ENCODE measurements at places on chromosomes 7 and 10.
A peak's percentile ranks its signal among the peaks of the same experiment; 100 is the strongest.

GRCh38 chr7:119392-120163 lies 72.8 kb upstream of the FAM20C start:
- no peak for DNase-seq

DNA sequence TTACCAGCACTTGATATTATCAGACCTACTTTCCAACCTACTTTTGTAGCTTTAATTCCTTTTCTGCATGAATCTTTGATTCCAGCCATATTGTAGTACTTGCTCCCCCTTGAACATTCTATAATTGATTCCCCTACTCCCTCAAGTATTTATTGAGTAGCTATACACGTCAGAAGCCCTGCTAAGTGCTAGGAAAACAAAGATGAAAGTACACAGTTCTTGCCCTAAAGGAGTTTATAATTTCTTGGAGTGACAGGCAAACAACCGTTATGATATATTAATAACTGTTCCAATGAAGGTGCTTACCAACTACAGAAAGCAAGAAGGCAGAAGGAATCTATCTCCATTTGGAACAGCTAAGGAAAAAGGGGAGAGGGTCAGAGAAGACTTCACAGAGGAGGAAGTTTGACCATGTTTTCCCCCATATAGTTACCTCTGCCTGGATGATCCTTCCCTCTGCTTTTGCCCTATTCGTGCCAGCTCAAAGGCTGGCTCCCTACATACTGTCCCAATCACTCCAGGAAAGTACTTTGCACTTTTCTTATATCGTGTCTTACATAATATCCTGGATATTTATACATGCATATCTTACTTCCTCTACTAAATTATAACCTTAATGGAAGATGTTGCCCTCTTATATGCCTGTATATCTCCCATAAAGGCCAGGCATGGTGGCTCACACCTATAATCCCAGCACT lies 54.7 kb downstream of the SCD start:
- no peak for DNase-seq

DNA sequence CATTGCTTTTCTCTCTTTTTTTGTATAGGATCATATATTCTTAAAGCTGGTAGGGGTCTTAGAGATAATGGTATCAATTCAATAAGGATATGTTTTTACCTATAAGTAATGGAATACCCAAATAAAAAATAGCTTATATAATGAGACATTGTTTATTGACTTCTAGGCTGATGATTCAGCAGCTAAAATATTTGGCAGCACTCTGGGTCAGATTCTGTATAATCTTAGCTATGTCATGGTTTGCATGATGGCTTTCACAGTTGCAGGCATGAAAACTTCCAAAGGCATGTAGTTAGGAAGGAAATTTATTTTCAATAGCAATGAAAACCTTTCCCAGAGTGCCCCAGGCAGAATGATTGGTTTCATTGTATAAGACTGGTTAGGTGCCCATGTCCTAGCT lies 32.1 kb upstream of the A1CF start:
- DNase-seq: no peak

DNA sequence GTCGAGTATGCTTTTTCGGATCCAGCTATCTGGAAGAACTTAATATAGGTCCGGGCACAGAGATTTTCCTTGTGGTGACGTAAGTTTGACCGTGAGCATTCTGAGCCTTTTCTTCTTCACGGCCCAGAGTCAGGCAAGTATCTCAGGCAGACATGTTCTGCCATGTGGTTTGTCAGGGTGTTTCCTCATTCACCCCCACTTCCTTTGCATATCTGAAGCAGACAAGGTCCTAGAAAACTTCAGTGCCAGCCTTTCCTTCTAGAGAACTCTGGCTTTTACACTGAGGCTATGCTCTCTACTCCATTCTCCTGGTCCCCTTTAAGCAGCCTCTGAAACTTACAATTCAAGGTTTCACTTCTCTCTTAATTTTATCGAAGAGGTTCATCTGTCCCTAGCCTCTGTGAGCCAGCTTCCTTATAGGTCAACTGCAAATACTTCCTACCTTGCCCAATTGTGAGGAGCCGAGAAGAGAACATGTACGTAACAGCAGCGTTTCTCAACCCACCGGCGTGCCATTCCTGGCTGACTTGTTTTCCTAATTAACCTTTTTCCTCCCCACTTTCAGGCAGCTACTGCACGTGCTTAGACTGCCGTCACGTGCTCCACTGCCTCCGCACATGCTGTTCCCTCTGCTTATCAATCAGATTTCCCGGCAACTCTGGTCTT lies 47.3 kb downstream of the CDCA7L start:
- no peak for DNase-seq

DNA sequence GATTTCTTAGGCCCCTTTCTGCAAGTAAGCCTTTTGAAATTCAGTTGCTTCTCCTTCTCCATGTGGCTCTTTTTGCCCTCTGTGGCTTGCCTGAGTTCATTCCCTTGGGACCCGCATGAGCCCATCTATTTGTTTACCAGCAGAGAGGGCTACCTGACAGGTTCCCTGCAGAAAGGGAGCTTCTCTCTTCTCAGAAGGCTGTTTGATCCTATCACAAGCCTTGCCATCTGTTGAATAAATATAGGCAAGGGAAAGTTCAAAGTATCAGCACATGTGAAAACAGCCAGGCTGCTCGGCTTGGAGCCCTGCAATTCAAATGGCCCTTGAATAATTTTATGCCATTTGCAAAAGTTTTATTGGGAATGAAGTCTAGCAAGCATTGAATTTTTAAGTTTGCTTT lies 720.2 kb upstream of the FZD8 start:
- DNase-seq: no peak

GRCh38 chr7:41046776-41047175 lies 656.1 kb downstream of the INHBA start:
- no peak for DNase-seq

DNA sequence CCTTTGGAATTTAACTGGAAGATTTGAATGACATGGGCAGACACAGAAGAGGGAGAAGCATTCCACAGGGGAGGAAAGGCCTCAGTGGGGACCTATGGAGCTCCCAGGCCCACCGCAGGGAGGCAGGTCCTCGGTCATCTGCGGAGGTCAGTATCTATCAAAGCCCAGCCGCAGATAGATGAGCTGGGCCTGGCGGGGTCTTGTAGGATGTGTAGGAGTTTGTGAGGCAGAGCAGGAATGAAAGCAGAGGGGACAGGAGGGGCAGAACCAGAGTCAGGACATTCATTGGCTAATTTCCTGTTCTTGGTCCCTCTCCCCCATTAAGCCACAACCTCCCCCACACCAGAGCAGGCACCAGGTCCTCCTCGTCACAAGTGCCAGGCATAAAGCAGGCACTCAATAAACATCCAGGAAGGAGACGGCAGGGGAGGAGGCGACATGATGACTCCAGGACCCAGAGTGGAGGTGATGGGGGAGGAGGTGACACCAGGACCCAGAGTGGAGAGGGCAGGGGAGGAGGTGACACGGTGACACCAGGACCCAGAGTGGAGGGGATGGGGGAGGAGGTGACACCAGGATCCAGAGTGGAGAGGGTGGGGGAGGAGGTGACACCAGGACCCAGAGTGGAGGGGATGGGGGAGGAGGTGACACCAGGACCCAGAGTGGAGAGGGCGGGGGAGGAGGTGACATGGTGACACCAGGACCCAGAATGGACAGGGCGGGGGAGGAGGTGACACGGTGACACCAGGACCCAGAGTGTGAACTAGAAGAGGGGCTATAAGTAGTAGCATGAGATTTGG lies 83.7 kb upstream of the PDGFA start:
- DNase-seq: peak; percentile 53

GRCh38 chr10:132283604-132284382 lies 24.0 kb downstream of the STK32C start:
- DNase-seq: no peak

DNA sequence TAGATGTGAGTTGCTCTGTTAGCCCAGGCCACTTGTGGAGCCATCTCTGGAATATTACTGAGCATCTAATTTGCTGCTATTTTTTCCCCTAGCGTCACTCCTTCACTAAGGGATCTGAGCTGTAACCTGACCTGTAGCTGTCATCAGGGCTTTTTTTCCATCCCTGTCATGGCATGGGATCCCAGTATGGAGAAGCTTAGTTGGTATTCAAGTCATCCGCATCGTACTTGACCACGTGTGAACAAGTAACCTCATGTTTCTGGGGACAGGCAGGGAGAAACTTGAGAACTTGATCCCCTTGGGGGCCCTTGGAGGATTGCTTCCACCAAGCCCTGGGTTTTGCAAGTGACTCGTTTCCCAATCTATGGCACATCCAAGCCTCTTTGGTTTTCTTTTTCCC lies 474.4 kb upstream of the GALNT17 start:
- no peak for DNase-seq

DNA sequence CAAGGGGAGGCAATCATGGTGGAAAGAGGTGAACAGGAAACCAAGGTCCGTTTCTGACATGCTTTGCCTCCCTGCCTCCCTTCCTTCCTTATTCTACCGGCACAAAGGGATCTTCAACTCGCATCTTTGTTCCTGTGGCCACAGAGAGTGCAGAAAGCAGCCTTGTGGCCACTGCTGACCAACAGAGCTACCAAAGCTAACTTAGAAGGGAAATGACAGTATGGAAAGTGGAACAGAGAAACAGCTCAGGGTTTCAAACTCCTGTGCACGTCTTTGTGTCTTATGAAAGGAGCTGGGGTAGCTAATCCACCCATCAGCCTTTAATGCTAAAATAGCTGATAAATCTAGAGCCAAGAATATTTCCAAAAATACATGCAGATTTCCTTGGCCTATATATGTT lies 588.0 kb downstream of the SORCS1 start:
- DNase-seq: no peak
